ENCODE measurements at places on chromosomes 3 and 15.

- no peak for DNase-seq
These were observed 33.4 kb downstream of the CCDC54 start for GRCh38 chr3:107410606-107411005.

DNA sequence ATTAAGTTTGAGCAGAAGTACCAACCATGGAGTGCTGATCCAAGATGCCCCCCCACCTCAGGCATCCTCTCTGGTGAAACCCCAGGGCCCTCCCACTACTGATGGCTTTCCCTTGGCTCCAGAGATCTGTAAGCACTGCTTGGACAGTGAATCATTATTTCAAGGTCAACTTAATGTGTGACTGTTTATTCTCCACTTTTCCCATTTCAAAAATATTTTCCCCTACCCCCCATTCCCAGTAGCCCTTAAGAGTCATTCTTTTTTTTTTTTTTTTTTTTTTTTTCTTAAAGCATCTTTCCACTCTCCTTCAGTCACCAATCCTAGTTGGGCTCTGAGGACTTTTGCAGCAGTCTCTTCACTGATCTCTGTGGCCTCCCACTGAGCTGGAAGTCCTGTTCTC, 82.6 kb downstream of the PCCB start:
- DNase-seq = no peak

GRCh38 chr3:21839592-21839991, 88.6 kb upstream of the ZNF385D start:
- no peak for DNase-seq

DNA sequence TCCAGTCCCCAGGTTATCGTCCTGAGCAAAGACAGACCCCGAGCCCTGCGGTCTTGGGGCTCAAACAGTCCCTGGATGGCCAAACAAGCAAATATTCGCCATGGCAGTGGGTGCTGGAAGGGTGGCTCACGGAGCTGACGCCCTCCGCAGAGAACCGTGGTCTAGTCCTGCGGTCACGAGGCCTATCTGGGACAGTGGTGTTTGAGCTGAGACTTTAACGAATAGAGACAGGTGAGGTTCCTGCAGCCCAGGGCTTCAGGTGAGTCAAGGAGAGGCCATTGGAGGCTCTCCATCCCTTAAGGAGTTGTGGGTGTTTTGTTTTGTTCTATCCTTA, 399 bp upstream of the SUCLG2 start:
- no peak for DNase-seq

DNA sequence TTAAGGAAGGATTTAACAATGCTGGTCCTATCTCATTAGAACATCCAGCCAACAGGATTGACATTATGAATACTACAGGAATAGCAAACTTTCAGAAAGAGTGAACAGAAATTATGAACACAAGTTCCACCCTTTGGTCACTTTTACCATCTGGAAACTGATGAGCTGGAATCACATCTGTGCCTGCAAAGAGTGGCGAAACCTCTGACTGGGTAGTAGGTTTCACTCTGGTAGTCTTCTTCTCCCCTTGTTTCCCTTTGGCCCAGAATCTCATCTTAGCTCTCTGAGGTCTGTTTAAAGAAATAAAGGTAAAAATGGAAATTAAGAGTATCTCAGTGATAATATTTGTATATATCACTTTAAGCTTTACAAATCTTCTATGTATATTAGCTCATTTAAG, 73.1 kb downstream of the NR2E3 start:
- DNase-seq = no peak

GRCh38 chr3:125916376-125916978, 52.5 kb upstream of the ROPN1B start:
- peak; percentile 91 for DNase-seq

- peak; percentile 95 for DNase-seq
These were observed at the start of gene SNRPA1 for GRCh38 chr15:101294731-101295606. Gene SNRPA1 (minus strand): TSS chr15:101295248. CDS start chr15:101295178, 70 bp downstream.

DNA sequence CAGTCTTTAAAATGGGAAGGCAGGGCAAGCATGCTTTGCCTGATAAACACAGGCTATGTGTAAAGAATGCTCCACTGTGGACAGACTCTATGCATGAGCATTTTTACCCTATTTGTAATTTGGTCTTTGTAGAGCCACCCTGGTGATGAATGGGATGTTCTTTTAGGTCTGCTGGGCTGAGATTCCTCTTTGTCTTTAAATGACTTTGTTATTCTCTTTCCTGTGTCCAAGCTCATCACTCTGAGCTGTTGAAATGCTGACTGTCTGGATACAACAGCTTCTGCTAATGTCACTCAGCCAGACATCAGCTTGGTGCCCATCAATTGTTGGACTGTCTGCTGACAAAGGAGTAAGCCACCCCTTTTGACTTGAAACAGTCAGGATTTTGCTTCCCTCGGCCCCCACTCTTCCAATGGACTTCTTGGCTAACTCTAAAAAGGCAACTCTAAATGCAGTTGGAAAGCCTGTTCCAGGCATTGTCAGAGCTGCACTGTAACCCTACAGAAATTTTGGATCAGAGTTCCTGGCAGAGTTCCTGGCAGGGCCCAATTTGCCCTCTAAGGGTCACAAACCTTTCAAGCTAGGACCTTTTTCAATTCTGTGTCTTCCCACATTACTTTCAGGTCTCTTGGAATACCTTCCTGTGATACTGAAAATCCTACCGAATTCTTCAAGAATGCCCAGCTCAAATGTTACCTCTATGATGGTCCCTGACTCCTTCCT, 40.5 kb upstream of the EIF1B start:
- DNase-seq = no peak

GRCh38 chr15:36603987-36604386, 24.6 kb downstream of the CDIN1 start:
- no peak for DNase-seq

GRCh38 chr15:43903864-43904290, 77.1 kb downstream of the WDR76 start:
- no peak for DNase-seq

- DNase-seq = no peak
These were observed 596.0 kb downstream of the NTRK3 start for GRCh38 chr15:87660251-87661129.

- DNase-seq = no peak
These were observed 72.8 kb downstream of the POLQ start for GRCh38 chr3:121473001-121473400.

DNA sequence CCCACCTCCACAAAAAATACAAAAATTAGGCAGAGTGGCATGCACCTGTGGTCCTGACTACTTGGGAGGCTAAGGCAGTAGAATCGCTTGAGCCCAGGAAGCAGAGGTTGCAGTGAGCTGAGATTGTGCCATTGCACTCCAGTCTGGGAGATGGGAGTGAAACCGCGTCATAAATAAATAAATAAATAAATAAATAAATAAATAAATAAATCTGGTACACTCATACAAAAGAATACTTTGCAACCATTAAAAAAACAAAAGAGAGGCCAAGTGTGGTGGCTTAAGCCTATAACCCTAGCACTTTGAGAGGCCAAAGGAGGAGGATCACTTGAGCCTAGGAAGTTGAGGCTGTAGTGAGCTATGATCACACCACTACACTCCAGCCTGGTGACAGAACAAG, 28.0 kb downstream of the MESP1 start:
- no peak for DNase-seq

DNA sequence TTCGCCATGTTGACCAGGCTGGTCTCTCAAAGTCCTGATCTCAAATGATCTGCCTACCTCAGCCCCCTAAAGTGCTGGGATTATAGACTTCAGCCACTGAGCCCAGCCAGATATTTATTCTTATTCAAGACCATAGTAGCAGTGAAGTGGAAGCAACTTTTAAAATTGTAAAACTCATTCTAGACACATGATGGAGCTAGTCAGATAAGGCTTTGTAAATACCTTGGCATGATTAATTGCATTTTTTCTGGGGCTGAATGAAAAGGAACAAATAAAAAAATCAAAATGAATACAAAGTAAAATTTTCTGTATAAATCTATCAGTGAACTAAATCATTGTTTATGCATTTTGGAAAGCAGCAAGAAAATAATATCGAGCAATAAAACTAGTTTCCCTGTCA, 4.1 kb upstream of the MYO1E start:
- no peak for DNase-seq

- no peak for DNase-seq
These were observed 302.6 kb downstream of the POLQ start for GRCh38 chr3:121243208-121243607.

- DNase-seq = no peak
These were observed 132.6 kb upstream of the HES1 start for GRCh38 chr3:194003114-194004057.

DNA sequence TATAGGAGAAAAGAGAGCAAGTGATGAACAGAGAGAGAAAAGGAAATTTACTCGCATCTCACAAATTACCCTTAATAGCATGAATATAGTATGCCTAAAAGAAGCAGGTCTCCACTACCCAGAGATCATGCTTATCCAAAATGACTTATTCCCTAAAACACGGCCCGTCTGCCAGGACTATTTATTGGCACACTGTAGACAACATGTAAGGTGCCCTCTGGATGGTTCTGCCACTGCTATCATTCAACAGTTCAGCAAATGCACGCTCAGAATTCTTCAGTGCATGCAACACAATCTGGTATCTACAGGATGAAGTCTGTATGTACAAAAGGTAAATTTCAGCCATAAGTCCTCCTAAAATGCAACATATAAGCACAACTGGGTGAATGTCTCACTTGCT, 465.8 kb downstream of the SHQ1 start:
- no peak for DNase-seq

DNA sequence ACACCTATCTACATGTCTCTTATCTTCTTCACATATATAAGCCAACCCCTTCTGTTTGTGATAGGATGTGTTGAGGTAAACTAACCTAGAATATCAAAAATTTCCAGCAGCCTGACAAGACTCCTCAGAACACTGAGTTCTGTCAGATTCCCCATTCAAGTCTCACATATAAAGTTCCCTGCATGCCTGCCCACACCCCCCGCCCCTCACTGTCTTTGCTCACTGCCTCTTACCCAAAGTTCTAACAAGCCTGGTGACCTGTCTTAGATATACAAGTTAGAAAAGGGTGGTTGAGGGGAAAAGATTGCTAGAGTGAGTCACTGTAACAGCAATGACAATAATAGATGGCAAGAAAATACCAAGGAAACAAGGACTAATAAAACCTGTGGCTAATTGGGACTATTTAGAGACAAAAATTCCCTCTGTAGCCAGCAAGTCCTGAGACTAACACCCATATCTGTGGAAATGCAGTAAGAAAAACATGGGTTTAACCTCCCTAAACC, 40.1 kb downstream of the FBXO22 start:
- no peak for DNase-seq

- DNase-seq = no peak
These were observed 6.2 kb upstream of the ZNF774 start for GRCh38 chr15:90345857-90346256.

DNA sequence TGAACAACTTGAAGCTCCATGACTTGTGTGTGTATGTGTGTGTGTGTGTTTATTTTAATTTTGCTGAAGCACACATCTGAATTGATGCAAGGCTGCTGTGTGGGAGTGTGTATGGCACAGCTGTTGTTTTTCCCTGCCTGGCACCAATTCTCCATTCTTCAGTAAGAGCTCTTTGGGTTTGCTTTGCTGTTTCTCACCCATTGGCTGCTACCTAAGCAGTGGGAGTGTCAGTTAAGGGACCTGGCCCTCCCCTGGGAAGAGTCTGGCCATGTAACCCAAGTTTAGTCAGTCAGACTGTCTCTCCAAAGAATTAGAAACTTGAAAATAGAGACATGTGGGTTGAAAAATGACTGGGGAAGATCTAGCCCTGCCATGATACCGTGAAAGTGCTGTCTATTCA, 126.2 kb upstream of the SYNPR start:
- no peak for DNase-seq

DNA sequence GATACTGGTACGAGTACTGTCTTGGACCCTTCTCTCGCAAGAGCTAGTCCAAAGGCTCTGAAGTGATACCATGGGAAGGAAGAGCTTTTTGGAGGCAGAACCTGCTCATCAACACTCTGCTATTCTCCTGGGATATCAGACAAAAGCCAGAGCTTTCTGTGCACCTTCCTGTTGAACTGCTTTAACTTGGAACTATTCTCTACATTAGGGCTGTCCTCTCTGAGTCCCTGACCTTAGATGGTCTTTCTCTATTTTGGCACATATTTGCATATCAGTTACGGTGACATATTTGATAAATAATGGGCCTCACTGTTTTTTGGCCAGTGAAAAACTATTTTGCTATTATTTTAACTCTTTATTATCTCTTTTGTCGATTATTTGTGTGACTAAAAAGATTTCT, 146.9 kb downstream of the TIGIT start:
- no peak for DNase-seq

DNA sequence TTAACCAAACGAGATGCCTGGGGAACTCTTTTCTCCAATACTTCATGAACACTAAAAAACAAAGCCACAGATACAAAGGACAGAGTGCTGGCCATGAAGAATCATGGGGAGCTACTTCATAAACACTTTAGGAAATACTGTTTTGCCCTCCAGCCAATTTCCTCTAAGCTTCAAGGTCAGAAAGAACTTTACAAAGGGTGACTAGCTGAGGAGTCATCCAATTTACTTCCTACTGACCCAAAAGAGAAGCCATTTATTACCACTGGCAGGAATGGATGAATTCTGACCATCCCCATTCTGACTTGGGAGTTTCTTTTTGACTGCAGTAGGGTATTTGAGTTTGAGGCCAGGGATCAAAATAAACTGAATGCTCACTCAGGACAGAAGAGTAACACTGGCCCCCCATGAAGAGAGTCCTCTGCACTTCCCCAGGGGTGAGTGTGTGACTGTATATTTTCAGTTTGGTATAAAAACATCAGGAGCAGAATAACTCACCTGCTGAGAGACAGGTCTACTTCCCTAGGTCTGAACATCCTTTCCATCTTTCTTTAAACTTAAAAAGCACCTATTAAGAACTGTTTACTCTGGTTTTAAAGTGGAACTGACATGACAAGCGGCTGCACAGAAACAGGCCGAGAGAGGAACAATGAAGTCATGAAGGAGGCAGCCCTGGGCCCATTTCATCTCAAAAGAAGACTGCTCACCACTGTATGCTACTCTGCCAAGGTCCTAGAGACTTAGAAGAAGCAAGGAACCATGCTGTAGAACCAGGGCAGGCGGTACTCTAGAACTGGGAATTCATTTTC, 203.6 kb downstream of the TNIK start:
- no peak for DNase-seq

- DNase-seq = no peak
These were observed 15.6 kb downstream of the INSYN1 start for GRCh38 chr15:73737535-73737934.

GRCh38 chr15:65532738-65533051, 2.4 kb downstream of the HACD3 start:
- no peak for DNase-seq

GRCh38 chr3:174193604-174194003, 665.5 kb upstream of the NAALADL2 start:
- no peak for DNase-seq

- no peak for DNase-seq
These were observed 14.7 kb upstream of the KLHL40 start for GRCh38 chr3:42670670-42671069.

- DNase-seq = no peak
These were observed 182.5 kb downstream of the SLCO3A1 start for GRCh38 chr15:92035961-92036360.

DNA sequence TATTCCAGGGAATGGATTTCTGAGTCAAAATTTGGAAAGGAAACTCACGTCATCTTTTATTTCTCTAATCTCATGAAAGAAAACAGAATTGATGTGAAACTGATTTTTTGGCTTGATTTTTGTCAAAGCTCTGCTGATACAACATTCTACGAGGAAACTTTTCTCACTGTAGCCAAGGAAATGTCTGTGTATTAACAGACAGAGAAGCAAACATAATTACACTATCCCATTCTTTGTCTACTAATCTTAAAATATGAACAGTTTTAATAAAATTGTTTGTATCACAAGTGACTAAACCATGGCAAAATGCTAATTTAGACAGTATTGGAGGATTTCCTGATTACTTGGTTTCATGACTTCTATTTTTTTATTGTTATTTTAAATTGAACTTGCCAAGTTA, 1437.0 kb downstream of the OTOL1 start:
- no peak for DNase-seq

GRCh38 chr15:69513986-69514385, 61.4 kb downstream of the RPLP1 start:
- no peak for DNase-seq
